ENCODE measurements at places on chromosomes 7 and 10.

GRCh38 chr7:4661871-4662270 is 20.2 kb upstream of the FOXK1 start:
- no peak for DNase-seq

DNA sequence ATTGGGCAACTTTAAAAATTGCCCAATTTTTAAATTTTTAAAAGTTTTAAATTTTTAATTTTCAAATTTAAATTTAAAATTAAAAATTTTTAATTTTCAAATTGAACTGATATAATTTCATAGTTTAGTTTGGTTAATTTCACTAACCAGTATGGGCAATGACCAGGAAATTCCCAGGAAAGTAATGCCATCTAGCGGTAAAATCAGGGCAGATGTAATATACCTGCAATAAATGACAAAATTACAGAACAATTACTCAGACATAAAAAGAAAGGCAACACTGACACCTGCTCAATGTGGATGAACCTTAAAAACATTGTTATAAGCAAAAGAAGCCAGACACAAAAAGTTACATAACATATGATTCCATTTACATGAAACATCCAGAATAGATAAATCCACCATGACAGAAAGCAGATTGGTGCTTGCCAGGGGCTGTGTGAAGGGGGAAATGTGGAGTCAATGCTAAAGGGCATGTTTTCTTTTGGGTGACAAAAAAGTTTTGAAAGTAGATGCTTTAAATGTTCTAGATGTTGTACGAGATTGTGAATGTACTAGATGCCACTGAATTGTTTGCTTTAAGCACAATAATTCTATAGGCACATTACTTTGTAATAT is 28.6 kb upstream of the SLC16A12 start:
- DNase-seq, result peak; percentile 10

GRCh38 chr7:55878691-55879090 is 8.6 kb upstream of the ZNF713 start:
- no peak for DNase-seq

- DNase-seq, result no peak
Measured at GRCh38 chr7:37128327-37129034, 320.2 kb downstream of the ELMO1 start.

DNA sequence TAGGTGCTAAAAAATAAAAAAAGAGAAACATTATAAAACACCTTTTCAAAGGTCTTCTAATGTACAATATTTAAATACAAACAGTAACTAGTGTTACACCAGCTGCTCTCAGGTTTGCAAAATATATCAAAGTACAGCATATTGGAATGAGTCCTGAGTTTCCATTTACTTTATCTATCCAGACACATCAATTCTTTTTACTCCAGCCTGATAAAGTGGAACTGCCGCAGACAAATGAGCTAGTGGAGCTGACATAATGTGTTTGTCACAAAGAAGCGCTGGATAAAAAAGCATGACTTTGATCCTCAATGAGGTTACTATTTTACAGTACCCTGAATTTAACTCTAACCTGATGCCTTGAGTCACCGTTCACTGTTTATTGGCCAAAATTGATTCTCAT is 1243.1 kb downstream of the GATA3 start:
- no peak for DNase-seq

- DNase-seq, result no peak
Measured at GRCh38 chr7:8068892-8069686, 100.5 kb downstream of the GLCCI1 start.

GRCh38 chr7:149074116-149074885 is 16.2 kb downstream of the ZNF786 start:
- DNase-seq, result no peak
